ENCODE measurements at places on chromosomes 13 and 19.

- DNase-seq, result no peak
Measured at GRCh38 chr19:10092648-10093294, 6.7 kb downstream of the SHFL start.

GRCh38 chr19:3619631-3620012 lies 7.0 kb downstream of the CACTIN start:
- no peak for DNase-seq

DNA sequence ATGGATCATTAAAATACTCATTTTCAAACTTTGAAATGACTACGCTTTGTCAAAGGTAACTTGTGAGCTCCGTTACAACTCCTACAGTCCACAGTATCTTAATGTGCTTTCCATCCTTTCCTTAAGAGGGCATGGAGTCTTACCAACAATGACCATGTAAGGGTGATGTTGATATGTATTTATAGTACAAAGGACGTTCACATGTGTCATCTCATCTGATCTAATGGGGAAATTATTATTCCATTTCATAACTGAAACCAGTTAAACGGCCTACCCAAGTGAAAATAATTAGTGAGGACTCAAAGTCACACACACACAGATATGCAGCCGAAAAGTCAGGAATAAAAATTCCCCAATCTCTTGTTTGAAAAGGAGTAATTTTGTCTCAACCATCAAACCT lies 9.6 kb downstream of the USP12 start:
- DNase-seq, result no peak

GRCh38 chr13:108315273-108315672 lies 45.8 kb downstream of the TNFSF13B start:
- DNase-seq, result no peak

DNA sequence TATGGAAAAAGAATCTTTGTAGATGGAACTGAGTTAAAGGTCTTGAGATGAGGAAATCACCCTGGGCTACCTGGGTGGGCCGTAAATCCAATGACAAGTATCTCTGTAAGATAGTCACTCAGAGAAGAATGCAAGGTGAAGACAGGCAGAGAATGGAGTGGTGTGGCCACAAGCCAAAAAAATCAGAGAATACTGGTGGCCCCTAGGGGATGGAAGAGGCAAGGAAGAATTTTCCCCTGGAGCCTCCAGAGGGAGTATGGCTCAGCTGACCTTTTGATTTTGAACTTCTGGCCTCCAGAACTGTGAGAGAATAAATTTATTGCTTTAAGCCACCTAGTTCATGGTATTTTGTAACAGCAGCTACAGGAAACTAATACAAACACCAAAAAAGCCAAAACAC lies 32.7 kb upstream of the CSNK1A1L start:
- DNase-seq, result no peak

GRCh38 chr19:14840206-14840605 lies 5.2 kb upstream of the OR7A5 start:
- DNase-seq, result no peak

GRCh38 chr19:37362733-37363132 lies 8.2 kb upstream of the ZNF527 start:
- DNase-seq, result peak; percentile 5

GRCh38 chr19:6686628-6686975 lies 16.6 kb upstream of the TNFSF14 start:
- DNase-seq, result no peak

DNA sequence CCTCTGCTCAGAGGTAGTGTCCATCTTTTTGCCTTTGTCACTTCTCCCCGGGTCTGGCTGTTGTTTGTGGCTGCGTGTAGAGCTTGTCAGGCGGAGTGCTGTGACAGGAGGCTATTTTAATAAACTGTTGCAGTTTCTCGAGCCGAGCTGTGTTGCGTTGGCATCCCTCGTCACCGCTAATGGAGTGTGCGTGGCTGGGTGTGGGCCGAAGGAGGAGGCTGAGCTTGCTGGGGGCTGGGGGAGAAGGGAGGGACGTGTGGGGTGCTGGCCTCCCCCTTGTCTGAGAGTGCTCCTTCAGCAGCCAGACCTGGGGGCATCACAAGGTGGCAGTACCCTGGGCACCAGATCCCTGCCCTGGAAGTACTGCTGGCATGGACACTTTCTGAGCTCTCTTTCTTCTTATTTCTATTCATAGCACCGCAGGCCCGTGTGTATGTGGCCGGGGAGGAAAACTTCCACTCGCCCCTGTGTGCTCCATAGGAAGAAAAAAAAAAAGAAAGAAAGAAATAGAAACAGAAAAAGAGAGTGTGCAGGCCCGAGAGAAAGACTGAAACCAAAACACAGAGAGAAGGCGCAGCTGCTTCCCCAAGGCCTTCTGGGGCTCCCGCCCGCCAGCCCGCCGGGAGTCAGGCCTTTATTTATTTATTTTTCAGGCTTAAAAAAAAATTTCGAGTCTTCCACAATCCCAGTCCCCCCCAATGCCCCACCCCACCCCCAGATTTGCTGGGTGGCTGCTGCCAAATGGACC lies 27.0 kb downstream of the NFIX start:
- DNase-seq, result no peak

DNA sequence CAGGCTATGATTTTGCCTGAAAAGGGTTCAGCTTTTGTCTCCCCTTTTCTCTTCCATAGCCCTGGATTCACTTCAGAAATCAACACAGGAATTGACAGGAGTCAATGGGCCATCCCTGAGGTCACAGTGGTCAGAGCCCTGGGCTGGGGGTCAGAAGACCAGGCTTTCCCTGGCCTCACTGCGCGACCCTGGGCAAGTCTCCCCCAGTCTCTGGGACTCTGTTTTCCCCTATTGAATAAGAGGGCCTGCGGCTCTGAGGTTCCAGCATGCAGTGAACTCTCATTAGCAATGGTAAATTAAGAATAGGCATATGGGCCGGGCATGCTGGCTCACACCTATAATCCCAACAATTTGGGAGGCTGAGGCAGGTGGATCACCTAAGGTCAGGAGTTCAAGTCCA lies 30.7 kb upstream of the VSTM2B start:
- no peak for DNase-seq

DNA sequence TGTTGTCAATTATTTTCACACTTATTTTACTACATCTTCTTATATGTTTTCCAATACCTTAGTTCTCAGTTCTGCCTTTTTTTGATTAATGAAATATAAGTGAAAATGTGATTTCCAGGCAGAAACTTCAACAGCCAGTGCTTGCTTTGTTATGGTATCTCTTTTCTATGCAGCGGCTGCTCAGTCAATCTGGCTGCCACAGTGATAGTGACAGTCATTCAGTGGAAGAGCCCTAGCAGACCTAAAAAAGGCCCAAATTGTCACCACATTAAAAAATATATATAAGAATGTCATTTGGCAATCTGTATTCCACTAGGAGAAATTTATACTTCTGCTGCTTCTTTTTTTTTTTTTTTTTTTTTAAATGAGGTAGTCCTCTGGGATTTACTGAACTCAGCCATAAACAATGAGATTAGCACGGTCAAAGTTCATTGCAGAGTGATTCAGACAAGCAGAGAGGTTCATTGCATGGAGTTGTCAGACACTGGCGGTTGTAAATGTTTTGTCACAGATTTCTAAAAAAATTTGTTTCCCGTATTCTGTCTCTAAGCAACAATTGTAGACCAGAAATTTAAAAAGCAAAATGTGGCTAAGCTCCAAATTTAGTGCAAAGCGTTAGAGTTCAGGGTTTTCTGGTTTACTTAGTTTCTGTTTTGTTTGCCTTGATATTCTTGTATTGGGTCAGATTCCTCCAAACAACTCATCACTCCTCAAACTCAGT lies 94.7 kb upstream of the PRR20A start:
- no peak for DNase-seq

GRCh38 chr13:30376426-30377311 lies 45.6 kb upstream of the UBE2L5 start:
- peak; percentile 24 for DNase-seq

DNA sequence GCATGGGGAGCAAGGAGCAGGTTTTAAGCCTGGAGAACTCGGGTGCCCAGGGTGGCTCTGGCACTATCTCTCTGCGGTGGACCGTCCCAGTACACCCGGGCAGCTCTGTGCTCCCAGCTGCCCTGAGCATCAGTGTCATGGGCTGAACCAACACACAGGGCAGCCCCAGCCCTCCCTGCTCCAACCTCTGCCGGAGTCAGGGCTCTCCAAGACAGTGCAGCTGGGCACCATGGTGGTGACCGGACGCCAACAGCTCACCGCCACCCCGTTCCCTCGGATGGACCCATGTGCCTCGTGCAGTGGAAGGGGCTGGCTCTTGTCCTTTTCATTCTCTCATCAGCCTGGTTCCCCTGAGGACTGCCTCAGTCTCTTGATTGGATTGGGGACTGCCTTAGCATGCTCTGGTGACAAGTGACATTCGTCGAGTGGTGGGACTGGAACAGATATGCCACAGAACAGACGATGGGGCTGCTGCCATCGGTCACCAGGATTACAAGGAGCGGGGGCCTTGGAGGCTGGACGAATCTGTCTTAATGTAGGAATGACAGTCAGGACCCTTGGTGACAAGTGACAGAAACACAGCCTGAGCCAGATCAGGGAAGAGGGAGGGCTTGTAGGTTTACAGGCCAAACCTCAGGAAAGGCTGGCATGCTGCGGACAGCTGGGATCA lies 25.7 kb upstream of the VSTM2B start:
- DNase-seq, result no peak

DNA sequence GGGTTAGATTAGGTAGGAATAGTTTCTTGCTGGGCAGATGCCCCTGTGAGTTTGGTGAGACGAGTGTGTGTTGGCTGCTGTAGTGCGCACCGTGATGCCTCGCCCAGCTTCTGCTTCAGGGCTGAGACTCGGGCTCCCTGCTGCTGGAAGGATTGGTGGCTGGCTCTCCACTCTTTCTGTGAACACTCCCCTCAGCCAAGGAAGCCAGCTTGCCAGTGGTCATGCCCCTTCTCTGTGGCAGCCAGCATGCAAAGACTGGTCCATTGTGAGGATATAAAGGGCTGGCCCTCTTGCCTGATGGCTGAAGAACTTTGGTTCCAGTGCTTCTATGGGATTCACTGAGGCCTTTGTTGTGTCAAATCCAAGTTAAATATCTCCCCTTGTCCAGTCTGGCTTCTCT lies 2.9 kb upstream of the HTR2A start:
- DNase-seq, result no peak

- DNase-seq, result no peak
Measured at GRCh38 chr13:95426631-95427030, 125.4 kb upstream of the ABCC4 start.

- DNase-seq, result no peak
Measured at GRCh38 chr13:113192279-113192678, 16.2 kb downstream of the PCID2 start.

GRCh38 chr19:50969413-50969760 lies at the start of gene KLK6:
KLK6 (minus strand) TSS chr19:50969591; CDS start chr19:50968104, 1,487 bp downstream.
- DNase-seq, result no peak

DNA sequence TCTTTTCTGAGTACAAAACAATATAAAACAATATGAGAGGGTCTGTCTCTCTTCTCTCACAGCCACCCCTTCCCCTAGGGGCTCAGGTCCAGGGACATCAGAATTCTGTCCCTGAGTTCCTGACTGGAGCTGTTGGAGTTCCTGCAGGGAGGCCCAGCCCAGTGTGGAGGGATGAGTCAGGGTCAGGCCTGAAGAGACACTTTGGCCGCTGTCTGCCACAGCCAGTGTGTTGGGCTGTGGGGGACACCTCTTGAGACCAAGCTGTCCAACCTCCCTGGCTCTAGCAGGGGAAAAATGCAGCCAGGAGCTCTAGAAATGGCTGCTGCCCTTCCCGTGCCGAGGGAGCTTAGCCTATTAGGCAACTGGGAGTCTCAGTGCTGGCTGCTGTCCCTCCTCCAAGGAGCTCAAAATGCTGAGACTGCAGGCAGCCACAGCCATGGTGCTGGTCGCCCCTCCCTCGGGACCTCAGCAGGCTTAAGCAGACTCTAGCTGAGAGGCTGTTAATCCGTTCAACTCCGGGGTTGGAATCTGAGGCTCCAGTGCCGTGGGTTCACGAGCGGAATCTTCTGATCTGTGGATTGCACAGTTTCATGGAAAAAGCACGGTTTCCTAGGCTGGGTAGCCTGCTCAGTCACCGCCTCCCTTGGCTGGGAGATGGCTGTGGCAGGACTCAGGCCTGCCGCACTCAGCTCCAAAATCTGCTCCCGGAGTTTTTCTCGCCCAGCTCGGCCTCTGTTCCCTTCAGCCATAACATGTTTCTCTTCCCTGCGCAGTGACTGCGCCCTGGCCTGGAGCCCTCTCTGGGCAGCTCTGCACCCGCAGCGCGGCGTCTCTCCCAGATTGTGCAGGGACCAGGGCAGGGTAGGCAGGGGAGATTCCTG lies 3.8 kb upstream of the ZNF626 start:
- DNase-seq, result no peak

DNA sequence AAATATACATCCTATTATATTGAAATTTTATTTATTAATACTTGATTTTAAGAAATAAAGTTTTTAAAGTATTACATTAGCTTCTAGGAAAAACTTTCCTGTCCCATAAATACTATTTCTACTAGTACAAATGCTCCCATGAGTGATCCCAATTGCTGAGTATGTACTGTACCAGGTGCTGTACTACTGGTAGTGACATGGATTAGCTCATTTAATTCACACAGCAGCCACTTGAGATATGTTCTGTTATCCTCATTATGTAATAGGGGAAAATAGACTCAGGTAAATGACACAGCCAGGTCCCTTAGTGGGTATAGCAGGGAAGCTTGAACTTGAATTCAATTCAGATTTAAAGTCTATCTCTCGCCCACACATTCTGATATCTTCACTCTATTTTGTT lies 363.1 kb downstream of the FGF14 start:
- DNase-seq, result no peak

- no peak for DNase-seq
Measured at GRCh38 chr19:5932609-5933262, 18.7 kb downstream of the CAPS start.

DNA sequence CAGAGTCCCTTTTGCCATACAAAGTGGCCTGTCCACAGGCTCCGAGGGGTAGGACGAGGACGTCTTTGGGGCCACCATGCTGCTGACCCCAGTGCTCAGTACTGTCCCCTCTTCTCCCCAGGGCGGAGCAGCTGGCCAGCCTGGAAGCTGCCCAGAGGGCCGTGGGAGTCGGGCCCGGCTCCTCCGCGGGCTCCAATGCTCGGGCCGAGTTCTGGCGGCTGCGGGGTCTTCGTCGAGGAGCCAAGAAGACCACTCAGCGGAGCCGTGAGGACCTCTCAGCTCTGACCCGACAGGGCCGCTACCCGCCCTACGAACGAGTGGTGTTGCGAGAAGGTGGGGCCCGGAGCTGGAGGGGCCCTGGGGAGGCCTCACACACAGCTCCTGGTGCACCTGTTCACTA lies 21.1 kb downstream of the APBA3 start:
- DNase-seq, result no peak

- peak; percentile 15 for DNase-seq
Measured at GRCh38 chr13:76851961-76852360, 34.2 kb downstream of the KCTD12 start.

GRCh38 chr13:97515643-97516042 lies 81.7 kb downstream of the RAP2A start:
- no peak for DNase-seq

DNA sequence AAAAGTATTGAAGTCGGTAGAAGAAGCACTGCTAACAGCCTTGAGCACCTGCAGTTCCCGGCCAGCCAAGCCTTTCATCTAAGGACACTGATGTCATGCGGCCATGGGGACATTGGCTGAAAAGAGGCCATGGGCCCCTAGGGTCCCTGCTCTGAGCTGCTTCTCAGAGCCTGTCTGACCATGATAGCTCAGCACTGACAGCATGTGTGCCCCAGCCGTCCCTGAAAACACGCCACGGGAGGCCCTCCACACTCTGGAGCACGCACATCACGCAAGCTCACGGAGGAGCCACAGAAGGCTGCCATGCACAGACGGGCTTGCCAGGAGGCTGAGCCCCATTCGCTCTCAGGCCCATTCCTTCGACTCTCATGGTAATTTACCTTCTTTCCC lies 51.8 kb downstream of the MLLT1 start:
- DNase-seq, result no peak
